ENCODE measurements at places on chromosomes 16 and 17.
A peak's percentile ranks its signal among the peaks of the same experiment; 100 is the strongest.

GRCh38 chr17:253091-253846 is 71.8 kb upstream of the DOC2B start:
- DNase-seq: no peak

DNA sequence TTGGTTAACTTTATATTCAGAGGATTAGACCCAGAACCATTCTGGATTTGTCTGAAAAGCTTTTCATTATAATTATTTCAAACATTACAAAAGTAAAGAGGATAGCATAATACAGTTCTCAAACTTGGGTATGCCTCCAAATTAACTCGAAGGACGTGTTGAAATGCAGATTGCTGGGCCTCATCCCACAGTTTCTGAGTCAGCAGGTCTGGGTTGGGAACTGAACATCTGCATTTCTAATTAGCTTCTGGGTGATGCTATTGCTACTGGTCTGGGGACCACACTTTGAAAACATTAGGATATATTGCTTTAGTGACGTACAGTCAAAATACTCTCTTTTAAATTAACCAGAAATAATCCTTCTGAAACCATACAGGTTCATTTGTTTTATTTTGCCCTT is 10.0 kb downstream of the TPPP3 start:
- no peak for DNase-seq

DNA sequence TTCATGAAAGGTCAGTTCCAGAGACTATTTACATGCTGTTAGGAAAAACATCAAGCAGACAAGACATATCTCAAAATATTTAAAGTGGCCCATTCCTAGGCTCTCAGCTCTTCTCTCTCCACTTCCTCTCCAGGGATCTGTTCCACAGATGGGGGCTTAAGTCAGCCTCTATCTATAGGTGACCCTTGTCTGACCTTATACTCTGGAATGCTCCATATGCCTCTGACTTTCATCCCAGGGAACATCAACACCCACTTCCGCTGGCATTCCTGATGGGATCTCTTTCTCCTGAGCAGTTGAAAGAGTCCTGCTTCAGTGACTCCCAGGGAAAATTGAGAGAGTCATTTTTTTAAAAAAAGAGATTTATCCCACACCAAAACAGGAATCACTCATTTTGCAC is 11.5 kb upstream of the WIPI1 start:
- no peak for DNase-seq

DNA sequence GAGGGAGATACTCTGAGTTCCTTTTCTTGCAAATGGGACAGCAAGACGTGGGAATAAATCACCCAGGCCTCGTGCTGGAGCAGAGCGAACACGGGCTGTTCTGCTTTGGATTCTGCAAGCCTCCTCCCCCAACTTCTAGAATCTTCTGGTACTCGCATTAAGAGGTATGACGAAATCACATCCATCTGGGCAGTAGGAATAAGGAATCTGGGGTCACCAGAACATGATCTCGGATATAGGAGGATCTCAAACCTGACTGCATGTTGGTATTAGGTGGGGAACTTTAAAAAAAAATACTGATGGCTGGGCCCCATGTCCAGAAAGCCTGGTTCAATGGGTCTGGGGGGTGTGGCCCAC is 49.8 kb upstream of the USP7 start:
- no peak for DNase-seq

DNA sequence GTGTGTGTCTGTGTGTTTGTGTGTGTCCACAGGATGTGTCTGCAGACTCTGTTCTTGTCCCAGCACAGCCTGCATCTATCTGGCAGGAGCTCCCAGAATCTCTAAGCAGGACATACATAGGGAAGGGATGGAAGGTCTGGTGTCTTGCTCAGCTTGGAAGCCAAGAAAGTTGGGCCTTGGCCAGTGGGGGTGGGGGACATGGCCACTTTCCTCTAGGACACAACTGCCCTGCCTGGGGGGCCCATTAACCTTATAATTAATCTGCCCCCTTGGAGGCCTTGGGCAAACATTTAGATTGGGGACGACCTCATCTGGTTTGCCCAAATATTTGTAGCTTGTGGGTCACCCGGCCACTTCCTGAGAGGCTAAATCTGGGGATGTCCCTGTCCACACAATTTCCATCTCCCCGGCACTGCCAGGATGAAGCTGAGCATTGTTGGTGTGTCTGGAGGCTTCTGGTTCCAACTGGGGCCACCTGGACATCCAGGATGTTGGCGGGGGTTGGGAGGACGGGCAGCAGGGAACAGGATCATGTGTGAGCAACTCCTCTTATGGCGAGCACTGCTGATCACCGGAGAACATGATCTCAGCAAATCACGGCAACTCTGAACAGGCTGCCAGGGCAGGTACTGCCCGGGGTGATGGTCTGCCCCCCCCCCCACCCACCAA is 17.2 kb upstream of the FOXF1 start:
- DNase-seq: no peak

DNA sequence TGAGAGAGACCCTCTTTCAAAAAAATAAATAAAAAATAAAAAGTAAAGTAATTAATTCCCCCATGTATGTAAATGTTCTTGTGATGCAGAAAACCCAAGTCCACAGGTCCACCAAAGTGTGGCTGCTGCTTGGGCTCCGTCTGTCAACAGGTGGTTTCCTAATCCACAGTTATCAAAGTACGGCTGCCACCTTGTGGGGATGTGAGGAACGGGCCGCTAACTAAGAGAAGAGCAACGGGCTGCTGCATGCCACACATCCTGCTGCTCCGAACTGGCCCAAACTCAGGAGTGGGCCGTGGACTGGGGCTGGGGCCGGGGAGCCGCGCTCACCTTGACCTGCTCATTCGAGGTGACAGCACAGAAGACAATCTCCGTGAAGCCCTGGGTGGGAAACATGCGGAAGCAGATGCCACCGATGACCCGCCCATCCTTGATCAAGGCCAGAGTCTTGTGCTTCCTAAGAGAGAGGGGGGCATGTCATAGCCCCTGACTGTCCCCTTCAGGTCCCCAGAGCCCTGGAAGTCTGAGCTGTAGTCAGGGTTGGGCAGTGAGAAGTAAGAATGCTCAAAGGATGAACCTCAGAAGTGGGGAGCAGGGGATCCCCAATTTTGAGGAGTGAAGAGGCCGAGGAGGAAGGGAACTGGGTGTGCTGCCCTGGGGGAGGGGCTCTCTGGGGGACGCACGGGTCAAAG is 4.3 kb downstream of the KAT2A start:
- DNase-seq: peak; percentile 59

DNA sequence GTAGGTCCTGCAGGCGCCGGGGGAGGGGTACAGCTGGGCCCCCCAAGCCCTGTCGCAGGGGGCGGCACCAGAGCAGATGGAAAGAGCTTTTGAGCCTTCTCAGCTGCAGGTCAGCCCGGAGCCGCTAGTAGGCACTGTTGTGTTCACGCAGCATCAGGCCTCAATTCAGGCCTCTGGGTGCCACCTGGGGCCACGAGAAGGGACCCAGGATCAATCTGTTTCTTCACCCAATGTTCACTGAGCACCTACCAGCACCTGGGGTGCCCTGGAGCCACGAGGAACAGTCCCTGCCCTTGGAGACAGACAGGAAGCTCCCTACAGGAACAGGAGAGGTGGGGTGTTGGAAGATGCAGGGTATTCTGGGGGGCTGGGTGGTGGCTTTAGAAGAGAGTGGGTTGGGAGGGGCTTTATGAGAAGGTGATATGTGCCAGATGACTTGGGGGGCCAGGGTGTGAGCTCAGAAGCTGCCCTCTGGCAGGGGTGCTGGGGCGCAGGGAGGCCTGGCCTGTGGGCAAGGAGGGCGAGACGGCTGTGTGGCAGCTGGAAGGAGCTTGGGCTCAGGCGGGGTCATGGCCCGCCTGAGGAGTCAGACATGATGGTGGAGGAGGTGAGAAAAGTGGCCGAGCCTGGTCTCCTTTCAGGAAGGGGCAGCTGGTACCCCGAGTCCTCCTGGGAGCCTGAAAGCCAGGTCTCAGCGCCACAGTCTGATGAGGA is 121.9 kb upstream of the GSE1 start:
- no peak for DNase-seq

GRCh38 chr16:83651871-83652270 is 155.9 kb upstream of the HSBP1 start:
- DNase-seq: no peak

DNA sequence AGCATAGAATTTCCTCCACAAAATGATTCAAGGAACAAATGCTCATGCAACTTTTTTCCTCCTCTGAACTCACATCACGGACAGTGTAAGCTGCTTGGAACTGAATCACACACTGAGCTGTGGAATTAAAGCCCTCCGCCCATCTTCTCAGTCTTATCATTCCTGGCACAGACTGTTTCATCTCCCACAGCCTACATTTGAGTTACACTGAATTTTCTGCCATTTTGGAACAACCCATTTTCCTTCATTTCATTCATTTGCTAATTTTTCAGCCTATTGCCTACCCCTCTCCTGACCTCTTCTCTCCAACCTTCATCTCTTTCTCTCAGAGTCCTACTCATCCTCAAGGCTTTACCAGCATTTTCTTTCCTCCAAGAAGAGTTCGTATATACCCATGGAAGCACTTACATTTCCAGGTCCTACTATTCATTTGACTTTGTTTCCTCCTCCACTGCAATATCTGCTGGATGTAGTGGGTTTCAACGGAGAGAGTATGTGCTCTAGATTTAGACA is 39.1 kb upstream of the TOM1L1 start:
- no peak for DNase-seq
